ENCODE measurements at places on chromosomes 3 and 15. TPM values are rescaled to one million over a fixed set of nuclear protein-coding genes. Genes with fewer than 3 reads are reported as not detected.

GRCh38 chr15:88120026-88120425 lies 136.5 kb downstream of the NTRK3 start:
- no peak for DNase-seq
- no peaks in the 10 kb centered on the region for H3K27me3 ChIP-seq
- no peak overlapping the region for H3K4me3 ChIP-seq
- no peaks in the 10 kb centered on the region for H3K36me3 ChIP-seq

- DNase-seq, result no peak
- no peak overlapping the region for H3K4me3 ChIP-seq
- no peak overlapping the region for H3K27ac ChIP-seq
- H3K36me3 ChIP-seq, result peaks cover 15% of the 10 kb centered on the region
Observed at GRCh38 chr3:29520764-29521163, 239.9 kb downstream of the RBMS3 start.

Gene PKM
- total RNA-seq, result 828 TPM

DNA sequence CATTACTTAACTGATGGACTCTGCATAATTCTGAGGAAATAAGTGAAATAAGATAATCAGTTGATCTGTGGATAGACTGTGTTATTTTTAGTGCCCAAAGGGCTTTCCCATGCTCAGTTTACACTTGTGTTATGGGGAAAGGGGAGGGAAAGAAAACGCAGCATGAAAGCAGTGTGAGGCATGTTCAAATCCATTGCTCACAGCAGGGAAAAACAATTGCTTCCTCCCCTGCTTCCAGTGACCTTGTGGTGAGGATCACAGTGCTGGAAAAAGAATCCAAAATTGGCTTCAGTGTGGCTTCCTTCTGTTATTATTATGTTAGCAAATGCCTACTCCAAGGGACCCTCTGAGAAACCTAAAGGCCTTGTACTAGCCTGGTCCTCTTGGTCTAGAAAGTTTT lies 285.1 kb upstream of the CDIN1 start:
- no peak overlapping the region for H3K4me3 ChIP-seq
- no peaks in the 10 kb centered on the region for H3K36me3 ChIP-seq
- H3K4me1 ChIP-seq, result no peaks in the 10 kb centered on the region

- no peaks in the 10 kb centered on the region for H3K4me1 ChIP-seq
- no peak for DNase-seq
- no peak overlapping the region for H3K4me3 ChIP-seq
- no peaks in the 10 kb centered on the region for H3K36me3 ChIP-seq
- H3K27me3 ChIP-seq, result no peaks in the 10 kb centered on the region
- H3K27ac ChIP-seq, result no peak overlapping the region
Observed at GRCh38 chr3:134918441-134918840, 123.4 kb downstream of the EPHB1 start.

GRCh38 chr3:71006810-71007785 lies 576.4 kb downstream of the FOXP1 start:
- H3K27ac ChIP-seq, result peak overlapping the region; percentile 63
- DNase-seq, result peak; percentile 48
- peaks cover 15% of the 10 kb centered on the region for H3K4me1 ChIP-seq
- H3K36me3 ChIP-seq, result peaks cover 10% of the 10 kb centered on the region
- no peaks in the 10 kb centered on the region for H3K27me3 ChIP-seq

- no peak for DNase-seq
- H3K27ac ChIP-seq, result no peak overlapping the region
- no peaks in the 10 kb centered on the region for H3K36me3 ChIP-seq
Observed at GRCh38 chr15:66157507-66157906, 96.0 kb downstream of the MEGF11 start.

- H3K4me1 ChIP-seq, result peaks cover 6% of the 10 kb centered on the region
- peak; percentile 62 for DNase-seq
- no peak overlapping the region for H3K27ac ChIP-seq
- H3K4me3 ChIP-seq, result no peak overlapping the region
Observed at GRCh38 chr15:65189102-65189740, 4.1 kb upstream of the CLPX start.

Measured in MCF 10A (cell line).